ENCODE measurements at places on chromosomes 7 and 10.
A peak's percentile ranks its signal among the peaks of the same experiment; 100 is the strongest.

DNA sequence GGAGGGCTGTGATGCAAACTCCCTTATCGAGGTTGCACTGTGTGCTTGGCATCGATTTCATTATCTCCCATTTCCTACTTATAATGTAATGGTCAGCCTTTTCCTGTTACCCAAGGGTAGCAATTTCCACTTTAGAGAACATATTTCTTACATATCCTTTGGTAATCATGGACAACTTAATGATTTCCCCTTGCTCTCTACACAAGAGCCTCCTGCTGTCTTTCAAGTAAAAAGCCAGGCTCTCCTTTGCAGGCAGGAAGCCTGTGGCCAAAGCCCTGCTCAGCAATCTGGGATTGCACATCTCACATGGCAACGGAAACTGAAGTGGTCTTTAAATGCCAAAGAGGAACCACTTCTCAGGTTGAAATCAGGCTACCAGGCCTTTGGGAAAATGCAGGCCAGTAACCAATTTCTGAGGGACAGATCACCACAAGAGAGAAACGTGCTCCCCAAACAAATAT, 86.7 kb upstream of the IKZF1 start:
- DNase-seq = no peak

DNA sequence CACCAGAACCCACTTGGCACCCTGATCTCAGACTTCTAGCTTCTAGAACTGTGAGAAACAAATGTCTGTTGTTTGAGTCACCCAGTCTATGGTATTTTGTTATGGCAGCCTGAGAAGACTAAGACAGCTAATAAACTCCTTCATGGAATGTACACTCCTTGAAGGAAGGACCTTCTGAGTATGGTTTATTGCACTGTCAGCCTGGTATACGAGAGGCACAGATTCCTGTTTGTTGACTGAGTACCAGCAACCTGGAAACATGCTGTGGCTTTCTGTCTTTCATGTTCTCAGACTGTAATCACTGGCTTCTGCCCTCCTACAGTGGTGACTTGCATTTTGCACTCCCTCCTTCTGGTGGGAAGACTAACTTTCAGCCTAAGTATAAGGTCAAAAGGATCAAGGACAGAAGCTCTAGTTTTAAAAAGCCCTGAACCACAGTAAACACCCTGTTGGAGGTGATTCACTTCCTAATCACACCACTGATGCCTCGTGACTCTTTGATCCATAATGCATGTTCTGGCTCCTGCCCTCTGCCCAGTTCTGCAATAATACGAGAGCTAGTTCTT, 319.0 kb upstream of the NPSR1 start:
- DNase-seq = no peak

- DNase-seq = no peak
Observed at GRCh38 chr7:134366481-134366880, 49.8 kb upstream of the SLC35B4 start.

GRCh38 chr7:4261601-4261960, 420.5 kb upstream of the FOXK1 start:
- no peak for DNase-seq

DNA sequence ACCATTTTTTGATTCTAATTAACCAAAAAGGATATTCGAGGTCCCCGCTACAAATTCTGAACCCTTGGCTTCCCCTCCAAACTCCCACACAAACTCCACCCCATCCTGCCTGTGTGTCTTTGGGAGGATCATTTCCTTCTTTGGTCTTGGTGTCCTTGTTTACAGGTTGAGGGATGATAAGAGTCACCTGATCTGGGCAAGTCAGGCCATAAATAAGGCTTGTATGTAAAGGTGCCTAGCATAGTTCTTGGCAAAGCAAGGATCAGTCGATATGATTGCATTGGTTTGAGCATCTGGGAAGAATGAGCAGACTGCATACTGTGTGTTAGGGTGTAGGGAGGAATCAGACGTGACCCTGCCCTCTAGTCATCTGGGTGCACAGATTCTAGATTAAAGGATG, 1.6 kb upstream of the SGPL1 start:
- DNase-seq = no peak

- no peak for DNase-seq
Observed at GRCh38 chr7:73470208-73470607, 36.6 kb downstream of the FZD9 start.

GRCh38 chr10:29144126-29144525, 144.7 kb upstream of the LYZL1 start:
- DNase-seq = no peak

DNA sequence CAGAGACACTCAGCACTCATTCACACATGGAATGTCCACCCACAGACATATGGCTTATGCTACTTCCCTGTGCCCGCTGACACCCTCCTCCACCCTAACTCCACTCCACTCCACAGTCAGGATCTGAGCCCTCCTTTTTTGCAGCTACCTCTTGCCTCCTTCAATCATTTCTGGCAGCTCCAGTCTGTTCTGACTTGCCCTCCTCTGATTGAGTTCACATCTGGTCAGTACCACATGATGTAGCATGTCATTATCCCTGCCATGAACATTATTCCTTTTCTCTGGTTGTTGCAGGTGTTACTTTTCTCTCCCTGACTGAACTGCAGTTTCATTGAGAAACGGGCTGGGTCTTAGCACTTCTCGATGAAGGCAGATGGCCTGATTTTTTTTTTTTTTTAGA, 130.1 kb upstream of the EGR2 start:
- DNase-seq = no peak

- DNase-seq = no peak
Observed at GRCh38 chr7:41885078-41885477, 182.2 kb upstream of the INHBA start.

DNA sequence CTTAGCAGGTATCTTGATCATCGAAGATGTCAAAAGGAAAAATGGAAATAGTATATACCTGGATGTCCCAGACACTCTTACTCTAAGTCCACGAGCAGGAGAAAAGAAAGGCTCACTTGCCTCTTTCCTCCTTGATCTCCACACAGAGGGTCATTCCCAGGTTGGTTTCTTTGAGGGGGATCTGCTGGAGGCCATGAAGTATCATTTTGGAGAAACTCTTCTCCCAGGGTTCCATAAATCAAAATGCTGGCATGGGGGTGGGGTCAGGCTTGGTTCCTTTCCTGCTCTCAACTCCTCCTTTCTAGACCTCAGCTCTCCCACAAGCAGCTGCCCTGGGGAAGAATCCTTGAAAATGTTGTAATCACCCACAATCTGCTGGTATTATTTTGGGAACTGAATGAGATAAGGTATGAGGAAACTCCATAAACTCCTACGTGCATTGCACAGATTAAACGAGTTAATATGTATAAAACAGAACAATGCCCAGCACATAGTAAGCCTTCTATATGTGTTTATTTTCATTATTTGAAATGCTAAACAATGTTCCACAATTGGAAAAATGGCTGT, 54.4 kb downstream of the PRKCQ start:
- DNase-seq = no peak

DNA sequence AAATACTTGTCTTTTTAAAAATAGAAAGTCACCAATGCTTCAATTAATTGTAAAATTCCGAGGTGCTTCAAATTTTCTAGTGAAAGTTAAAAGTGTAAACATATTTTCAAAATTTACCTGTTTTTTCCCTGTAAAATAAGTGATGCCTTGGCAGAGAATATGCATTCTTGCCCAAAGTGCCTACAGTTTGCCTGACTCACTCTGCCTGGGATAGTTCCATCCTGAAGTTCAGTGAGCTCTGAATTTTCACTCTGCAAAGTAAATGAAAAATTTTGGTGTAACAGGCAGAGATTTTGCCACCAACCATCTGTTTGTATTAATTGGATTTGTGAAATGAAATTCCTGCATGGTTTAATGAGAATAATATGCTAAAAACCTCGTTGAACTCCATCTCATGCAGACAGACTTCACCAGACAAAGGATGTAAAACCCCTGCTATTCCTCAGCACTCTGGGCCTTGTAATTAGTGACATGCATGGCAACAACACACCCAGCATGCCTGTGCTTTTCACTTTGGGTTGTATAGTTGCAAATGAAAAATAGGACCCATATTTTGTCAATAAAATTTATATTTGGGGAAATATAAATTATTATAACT, 117.4 kb upstream of the GNAI1 start:
- no peak for DNase-seq

DNA sequence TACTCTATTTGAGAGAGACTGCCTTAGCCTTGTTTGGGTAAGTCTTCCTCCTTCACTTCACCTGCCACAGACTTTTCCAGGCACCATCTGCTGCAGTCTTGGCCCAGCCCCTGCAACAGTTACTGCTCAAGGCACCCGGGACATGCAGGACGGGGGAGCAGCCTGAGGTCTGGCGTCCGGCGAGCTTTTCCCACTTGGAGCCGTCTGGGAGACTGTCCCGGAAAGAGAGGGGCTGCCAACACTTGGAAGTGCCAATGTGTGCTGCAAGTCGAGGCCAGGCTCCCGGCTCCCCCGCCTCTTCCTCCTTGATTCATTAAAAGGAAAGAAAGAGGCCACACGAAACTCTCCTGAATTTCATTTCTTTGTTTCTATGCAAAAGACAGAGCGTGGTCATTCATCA, 13.7 kb downstream of the HTRA1 start:
- no peak for DNase-seq

DNA sequence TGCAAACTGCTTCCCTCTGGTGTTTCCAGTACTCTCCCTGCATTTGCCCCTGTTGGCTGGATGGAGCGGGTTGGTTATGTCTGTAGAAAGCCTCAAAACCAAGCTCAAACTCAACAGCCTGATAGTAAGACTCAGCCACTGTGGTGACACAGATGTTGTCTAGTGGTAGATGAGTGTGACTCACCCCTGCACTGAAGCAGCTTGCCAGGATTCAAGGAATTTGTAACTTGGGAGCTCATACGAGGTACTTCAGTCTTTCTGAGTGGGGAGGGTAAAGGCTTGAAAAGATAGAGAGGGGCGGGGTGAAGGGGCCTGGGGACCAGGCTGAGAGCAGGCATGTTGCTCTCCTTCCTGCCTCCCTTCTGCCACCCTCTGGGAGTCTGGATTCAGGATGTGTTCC, 22.9 kb upstream of the AQP1 start:
- DNase-seq = peak; percentile 63

DNA sequence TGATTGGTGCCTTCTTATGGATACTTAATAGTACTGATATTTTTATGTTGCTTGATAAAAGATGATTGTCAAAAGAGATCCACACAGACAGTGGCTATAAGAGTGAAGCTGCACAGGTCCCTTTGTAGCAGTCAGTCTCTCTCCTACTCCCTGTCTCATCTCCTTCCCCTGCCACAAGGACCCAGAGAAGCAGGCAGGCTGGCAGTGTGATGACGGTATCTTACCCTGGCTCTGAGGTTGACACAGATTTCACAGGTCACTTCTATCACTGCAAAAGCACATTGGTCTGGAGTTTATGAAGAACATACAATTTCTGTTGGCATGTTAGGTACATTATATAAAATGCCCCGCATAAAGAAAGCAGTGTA, 64.4 kb upstream of the AHR start:
- DNase-seq = no peak

DNA sequence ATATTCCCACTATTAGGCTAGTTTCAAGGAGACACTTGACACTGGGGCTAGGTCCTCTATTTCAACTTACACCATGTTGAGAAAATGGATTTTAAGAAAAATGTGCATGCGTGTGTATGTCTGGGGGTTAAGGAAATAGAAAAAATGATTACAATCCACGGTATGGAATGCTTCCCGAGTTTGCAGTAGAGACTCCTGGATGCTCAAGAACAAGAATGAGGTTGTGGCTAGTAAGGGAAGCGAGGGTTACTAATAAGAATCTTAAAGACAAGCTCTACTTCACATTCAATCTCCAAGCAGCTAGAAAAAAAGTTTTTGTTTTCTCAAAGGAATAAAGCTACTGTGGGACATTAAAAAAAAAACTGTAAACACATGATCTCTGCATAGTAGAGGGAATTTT, 54.7 kb downstream of the ANK3 start:
- DNase-seq = no peak

DNA sequence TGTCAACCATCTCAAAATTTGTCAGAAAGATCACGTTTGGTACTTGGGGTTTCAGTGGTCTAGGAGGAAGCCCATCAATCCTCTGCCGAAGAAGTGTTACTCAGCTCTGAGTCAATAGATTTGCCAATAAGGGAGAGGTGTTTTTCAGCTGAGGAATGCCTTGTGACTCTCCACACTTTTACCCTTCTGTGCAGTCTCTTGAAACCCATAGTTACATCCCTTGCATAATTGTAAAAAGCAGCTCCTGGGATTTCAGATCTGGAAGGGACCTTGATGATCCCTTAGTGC, 47.5 kb downstream of the INSYN2A start:
- DNase-seq = no peak

GRCh38 chr7:24725554-24726241, 31.6 kb downstream of the GSDME start:
- DNase-seq = no peak

- DNase-seq = no peak
Observed at GRCh38 chr10:16686054-16686902, 130.9 kb downstream of the RSU1 start.

- DNase-seq = no peak
Observed at GRCh38 chr10:48449501-48450232, 143.2 kb downstream of the MAPK8 start.

DNA sequence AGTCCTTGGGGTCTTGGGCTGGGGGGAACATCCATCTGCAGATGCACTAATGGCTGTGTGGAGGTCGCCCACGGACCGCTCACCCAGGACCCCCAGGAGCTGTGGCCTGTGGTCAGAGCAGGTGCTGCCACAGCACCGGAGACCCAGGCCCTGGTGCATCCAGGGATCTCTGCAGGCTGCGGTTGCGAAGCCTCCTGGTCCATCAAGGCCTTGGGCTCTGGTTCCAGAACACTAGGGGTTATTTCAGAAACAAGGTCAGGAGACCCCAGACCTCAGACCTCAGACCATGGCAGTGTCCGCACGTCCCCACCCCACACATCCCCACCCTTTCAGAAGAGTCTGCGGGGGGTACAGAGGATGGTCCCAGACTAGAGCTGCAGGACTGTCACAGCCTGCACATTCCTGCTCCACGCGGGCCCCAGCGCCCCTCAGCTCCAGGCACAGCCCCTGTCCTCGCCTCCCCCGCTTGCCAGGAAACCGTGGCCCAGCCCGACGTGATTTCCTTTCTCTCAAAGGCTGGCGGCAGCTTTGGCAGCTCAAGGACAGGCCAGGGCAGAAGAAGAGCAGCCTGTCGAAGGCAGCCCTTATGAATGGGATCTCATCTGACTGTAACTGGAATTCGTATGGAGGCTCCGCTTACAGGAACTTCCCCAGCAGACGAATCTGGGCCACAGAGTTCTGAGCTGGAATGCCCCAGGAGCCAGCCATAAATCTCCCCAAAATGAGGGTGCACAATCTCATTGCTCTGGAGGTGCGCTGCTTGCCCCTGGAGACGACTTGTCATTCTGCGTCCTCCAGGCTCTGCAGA, 136.2 kb upstream of the RET start:
- DNase-seq = no peak

GRCh38 chr10:31000867-31001266, 30.8 kb downstream of the ZNF438 start:
- DNase-seq = no peak

DNA sequence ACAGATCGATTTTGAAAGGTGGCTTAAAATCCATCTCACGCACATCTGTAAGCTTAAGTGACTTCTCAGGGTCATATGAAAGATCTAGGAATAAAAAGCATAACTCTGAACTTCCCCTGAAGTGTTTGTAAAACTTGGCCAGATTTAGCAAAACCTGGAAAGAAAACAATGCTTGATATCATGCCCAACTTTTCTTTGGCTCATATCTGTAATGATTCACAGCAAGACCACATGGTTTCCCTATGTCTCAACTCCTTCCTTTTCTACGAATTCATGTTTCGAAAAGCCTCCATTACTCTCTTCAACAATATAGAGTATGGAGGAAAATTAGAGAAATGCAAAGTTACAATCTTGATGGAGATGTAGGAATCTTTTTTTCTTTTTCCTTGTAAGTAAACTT, 20.1 kb upstream of the CABCOCO1 start:
- no peak for DNase-seq

- no peak for DNase-seq
Observed at GRCh38 chr7:95476072-95476847, 9.5 kb upstream of the ASB4 start.

Data from AG09319 (cell line).